ENCODE measurements at places on chromosomes 4 and X.

GRCh38 chr4:153233761-153234371, 29.6 kb downstream of the TRIM2 start:
- no peak for DNase-seq

GRCh38 chrX:105323928-105324327, 103.4 kb upstream of the TEX13A start:
- no peak for DNase-seq

DNA sequence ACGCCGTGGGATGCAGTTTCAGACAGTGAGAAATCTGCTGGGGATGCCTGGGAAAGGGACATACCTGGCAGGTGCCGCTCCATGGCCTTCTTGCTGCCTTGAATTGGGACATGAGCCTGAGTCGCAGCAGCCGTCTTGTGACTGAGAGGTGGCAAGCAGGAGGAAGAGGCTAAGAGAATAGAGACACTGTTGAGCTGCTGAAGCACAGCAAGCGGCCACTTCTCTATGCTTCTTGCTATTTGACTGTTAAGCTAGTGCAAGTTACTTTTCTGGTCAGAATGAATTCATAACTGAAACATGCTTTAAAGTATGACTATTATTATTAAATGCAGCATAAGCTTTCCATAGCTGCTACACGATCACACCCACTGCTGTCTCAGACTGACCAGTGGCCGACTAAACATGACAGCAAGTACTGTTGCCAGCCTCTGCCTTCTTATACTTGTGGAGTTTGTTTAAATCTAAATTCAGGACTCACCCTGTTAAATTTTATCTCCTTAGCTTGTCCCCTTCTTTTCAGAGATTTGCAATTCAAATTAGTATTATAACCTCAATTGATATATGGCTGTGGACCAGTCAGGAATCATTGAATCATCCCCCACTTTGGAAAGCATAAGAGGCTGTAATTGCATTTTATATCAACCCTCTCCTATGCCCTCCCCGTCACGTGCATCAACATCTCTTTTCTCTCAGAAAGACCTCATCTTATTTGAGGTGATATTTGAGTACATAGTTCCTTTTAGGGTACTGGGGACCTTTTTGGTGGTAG, 24.8 kb upstream of the ACSL1 start:
- DNase-seq = no peak

DNA sequence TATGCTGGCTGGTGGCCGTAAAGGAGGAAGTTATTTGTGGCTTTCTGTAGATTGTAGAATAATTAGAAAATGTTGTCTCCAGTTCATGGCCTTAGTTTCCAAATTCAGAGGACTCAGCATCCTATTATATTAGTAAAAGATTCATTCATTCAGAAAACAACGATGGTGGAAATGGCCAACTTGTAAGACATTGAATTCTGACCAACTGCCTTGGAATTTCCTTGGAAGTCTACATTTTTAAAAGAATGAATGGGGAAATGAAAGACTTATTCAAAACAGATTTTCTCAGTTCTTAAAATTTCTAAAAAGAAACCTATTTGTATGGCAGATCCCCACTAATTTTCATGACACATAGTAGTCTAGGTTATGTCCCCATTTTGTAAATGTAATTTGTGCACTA, 561.5 kb downstream of the ANKRD50 start:
- no peak for DNase-seq
